ENCODE measurements at places on chromosomes 1 and 21.

GRCh38 chr21:15968776-15969310, 239.1 kb downstream of the USP25 start:
- DNase-seq, result no peak

DNA sequence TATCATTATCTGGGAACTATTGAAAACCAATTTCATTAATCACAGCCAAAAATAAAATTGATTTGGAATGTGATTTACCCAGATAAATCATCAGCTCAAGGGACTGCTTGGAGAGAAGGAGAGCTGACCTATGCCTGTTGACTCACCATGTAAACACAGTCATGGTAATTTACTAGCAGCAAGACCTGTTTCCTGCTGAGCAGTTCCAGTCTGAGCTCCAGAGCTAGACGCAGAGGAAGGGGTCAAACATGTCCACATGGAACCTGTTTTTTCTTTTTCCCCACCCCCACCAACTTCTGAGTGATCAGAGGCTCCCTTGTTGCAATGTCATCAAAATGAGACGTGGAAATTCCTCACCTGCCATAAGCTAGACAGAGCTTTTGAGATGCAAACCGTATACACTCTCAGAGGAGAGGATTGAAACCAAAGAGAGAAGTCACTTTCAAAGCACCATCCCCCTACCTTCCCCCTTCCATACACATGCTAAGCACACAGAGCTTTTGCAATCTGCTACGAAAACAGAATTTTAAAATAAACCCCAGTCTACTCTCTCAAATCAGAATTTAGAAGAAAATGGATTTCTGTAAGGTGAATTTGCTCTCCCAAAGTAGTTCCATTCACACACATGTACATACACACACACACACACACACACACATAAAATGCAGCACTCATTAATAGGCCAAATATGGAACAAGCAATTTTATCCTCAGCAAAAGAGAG, 55.9 kb upstream of the PTGFRN start:
- peak; percentile 90 for DNase-seq

DNA sequence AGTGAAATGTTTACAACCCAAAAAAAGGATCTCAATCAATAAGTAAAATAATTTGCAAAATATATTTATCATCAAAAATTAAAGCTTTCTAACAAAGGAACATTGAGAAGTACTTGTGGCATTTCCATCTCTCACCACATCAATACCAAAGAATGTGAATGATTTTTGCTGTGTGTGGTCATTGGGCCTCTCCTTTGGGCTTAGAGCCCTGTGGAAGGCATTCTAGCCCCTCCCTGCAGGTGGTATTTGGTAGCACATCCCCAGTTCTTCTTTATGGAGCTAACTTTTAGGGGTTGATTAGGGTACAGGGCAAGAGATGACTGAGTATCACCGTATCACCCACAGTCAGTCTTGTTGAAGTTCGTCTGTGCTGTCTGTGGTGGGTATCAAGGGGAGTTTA, 294.1 kb upstream of the SGIP1 start:
- DNase-seq, result no peak

- peak; percentile 72 for DNase-seq
These were observed 16.6 kb upstream of the DR1 start for GRCh38 chr1:93328809-93329760.

DNA sequence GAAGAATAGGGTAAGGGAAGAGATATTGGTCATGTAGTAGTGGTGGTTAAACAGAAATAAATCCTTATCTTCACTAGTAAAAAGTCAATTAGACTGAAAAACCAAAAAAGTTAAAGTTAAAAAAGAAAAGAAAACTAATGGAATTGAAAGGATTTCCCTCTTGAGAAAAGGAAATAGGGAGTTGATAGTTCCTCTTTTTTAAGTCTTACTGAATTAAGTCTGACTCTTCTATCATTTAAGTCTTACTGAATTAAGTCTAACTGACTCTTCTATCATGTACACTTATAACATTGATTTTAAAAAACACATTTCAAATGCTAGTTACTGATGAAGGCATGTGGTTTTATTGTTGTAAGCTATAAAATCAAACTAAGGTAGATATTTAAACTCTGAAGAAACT, 49.5 kb upstream of the TENT5C start:
- no peak for DNase-seq

DNA sequence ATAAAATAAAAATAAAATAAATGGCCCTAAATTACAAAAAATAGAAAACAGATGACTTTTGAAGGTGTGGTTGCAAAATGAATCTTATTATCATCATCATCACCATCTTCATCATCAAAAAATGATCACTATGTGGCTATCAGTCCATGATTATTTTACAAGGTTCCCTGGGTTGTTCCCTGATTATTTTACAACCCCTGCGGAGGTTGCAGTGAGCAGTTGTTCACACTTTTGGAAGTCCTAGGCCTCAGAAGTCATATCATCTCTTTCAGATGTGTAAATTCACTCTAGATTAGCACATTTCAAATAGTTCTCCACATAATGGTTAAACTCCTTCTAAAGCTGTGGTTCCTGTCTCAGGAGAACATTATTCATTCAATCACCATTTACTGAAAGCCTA, 57.4 kb upstream of the NR5A2 start:
- DNase-seq, result no peak

GRCh38 chr1:147389532-147390184, 147.2 kb downstream of the CHD1L start:
- DNase-seq, result peak; percentile 56

DNA sequence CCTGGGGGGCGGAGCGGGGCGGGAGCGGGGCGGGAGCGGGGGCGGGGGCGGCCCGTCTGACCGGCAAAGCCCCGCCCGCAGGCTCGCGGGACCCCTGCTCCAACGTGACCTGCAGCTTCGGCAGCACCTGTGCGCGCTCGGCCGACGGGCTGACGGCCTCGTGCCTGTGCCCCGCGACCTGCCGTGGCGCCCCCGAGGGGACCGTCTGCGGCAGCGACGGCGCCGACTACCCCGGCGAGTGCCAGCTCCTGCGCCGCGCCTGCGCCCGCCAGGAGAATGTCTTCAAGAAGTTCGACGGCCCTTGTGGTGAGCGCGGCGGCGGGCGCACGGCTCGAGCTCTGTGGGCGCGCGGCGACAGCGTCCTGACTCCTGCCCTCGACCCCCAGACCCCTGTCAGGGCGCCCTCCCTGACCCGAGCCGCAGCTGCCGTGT, 21.2 kb downstream of the AGRN start:
- DNase-seq, result no peak

DNA sequence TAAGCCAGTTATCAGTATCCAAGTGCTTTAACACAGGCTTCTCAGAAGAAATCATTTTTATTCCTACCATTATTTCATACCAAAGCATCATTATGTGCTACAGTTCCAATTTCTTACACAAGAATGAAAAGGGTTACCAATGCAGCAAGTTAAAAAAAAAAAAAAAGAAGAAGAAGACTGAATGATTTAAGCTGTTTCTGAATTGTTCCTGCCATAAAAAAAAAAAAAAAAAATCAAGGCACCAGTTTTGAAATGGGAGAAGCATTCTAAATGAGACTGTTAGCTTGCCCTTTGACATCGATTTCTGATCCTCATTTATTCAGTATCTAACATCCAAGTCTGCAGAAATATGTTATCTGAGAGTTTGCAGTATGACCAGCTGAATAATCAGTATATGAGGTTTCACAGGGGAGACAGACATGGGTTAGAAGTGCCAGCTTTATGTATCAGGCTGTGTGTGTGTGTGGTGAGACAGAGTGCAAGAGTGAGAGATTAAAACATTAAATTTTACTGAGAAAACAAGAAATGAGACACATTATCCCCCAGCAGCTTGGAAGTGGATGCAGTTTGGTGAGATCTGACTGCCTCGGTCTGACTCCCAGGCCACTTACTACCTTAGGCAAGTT, 105.8 kb downstream of the COLGALT2 start:
- no peak for DNase-seq

GRCh38 chr1:248756151-248756550, 592 bp upstream of the LYPD8 start:
- no peak for DNase-seq

DNA sequence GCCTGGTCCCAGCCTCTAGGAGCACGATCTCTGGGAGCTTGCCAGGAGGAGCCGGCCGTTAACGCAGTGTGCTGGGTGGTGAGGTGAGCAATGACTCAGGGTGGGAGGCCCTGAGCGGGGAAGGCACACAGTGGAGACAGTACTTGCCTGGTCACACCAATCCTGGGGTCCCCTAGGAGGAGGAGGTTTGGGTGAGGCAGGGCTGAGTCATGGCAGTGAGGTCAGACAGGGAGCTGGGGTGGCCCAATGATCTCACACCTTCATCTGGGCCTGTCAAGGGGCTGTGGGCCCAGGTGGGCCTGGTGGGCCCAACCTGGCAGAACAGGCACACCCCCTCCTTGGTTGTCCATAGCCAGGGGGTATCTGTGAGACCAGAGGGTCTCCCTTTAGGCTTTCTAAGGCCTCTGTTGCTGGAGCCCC, 8.6 kb upstream of the EDN2 start:
- peak; percentile 93 for DNase-seq

- DNase-seq, result peak; percentile 3
These were observed 34.7 kb downstream of the EPRS1 start for GRCh38 chr1:220011620-220012019.

- no peak for DNase-seq
These were observed 86.4 kb upstream of the COL6A1 start for GRCh38 chr21:45894906-45895777.

GRCh38 chr1:37453647-37454046, 20.7 kb upstream of the ZC3H12A start:
- no peak for DNase-seq

DNA sequence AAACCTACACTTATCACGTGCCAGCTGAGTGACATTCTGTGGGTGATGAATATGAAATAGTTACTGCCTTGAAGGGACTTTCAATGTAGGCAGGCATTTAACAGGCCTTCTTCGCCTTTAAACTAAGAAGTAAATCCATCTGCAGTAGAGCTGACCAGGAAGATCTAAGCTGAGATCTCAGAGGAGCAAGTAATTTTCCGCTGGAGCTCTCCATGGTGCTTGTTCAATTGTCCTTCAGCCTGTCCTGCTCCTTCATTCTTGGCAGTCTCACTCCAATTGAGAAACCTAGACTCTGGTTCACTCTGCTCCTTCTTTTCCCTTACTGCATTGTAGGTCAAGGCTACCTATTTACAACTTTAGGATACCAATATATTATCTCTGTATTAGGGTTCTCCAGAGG, 183.5 kb downstream of the HMCN1 start:
- DNase-seq, result peak; percentile 63

DNA sequence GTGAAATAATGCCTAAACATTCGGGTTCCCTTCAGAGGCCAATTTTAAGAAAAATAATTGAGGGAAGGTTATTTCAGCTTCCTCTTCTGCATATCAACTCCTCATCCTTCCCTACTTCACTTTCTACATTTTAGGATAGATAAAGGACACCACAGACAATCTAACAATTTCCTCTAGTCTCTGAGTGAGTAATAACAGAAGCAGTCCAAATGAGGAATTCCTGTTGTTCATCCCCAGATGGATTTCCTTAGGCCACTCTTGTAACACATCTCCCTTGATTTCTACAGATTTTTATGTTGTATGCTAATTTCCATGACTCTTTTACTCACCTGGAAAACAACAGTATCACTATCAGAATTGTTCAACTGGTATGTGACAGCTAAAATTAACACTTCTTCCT, 87.7 kb upstream of the LYPLAL1 start:
- DNase-seq, result peak; percentile 73

GRCh38 chr1:219271818-219272535, 98.3 kb downstream of the LYPLAL1 start:
- DNase-seq, result no peak

GRCh38 chr1:224223819-224224714, 41.0 kb downstream of the DEGS1 start:
- peak; percentile 66 for DNase-seq

DNA sequence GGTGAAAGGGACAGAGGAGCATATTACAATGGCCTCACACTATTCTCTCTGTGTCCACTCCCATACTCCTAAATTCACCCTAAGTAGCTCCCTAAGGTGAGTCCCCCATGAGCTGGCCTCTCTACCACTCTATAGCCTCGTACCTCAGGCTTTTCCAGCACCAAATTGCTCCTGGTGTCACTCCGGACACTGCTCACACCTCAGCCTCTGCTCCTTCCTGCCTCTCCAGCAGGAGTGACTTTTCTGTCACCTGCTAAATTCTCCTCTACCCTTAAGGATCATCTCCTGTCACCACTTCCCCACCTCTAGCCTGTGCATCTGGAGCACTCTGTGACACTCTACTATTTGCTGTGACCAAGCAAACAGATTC, 65.8 kb upstream of the CAMK1G start:
- DNase-seq, result no peak

DNA sequence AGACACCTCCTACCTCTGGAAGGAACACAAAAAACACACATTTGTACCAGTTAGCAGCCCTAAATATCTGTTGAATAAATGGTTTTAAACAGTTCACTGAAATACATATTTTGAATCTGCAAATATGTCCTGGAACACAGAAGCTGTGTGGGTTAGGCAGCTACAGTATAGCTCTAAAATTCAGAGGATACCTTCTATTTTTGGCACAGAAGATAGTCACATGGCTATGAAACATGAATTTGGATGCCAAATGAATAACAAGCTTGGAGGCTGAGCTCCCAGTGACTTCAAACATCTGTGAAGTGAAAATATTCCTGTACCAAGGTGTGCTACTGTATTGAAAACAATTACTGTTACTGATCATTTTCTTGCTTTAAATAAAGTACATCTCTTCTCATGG, 391.5 kb upstream of the ADGRL2 start:
- DNase-seq, result no peak

- no peak for DNase-seq
These were observed at the start of gene KRTAP12-4 for GRCh38 chr21:44654576-44655175. TSS of gene KRTAP12-4 (minus strand) at chr21:44654659. CDS start at chr21:44654614, 45 bp downstream.

DNA sequence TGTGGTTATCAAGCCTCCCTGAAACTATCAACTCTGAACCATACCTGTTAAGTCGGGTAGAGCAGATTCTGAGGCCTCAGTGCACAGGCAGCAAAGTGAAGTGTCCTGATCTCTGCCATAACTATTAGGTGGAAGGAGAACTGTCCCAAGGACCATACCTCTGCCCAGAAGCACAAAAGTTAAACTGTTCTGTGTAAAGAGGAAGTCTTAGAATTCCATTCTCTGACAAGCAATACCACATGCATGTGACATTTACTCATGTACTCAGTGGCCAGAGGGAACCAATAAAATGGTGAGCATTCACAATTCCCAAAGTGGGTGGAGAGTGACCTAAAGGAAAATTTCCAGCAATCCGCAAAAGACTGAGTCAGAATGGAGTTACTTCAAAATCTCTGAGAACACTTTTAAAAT, 61.0 kb downstream of the TOR3A start:
- peak; percentile 98 for DNase-seq

- no peak for DNase-seq
These were observed 60.6 kb downstream of the RGS2 start for GRCh38 chr1:192869308-192869940.
